Midbrain (tissue), 1 donor: ENCODE measurements at places on chromosomes 12 and 14.
A peak's percentile ranks its signal among the peaks of the same experiment; 100 is the strongest.

- DNase-seq, result no peak
Observed at GRCh38 chr12:30485230-30485890, 210.3 kb downstream of the IPO8 start.

DNA sequence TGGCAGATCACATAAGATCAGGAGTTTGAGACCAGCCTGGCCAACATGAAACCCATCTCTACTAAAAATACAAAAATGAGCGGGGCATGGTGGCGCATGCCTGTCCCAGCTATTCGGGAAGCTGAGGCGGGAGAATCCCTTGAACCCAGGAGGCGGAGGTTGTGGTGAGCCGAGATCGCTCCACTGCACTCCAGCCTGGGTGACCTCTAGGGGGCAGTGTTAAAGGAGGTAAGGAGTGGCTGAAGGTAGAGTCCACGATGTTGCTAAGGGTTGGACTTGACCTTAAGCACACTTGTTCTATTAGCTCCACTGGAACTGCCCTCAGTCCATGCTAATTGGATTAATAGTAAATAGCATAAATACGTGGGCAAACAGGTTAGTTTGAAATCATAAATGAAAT is 62.4 kb upstream of the PSMC1 start:
- no peak for DNase-seq

DNA sequence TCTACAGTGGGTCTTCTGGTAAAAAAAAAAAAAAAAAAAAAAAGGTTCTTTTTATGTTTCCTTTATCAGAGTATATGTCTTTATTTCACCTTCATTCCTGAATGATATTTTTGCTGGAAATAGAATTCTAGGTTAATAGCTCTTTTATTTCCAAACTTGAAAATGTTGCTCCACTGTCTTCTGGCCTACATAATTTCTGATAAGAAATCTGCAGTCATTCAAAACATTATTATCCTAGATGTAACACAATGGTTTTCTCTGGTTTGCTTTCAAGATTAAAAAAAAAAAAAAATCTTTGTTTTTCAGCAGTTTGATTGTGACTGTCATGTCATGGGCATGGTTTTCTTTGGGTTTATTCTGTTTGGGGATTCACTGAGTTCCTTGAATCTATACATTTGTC is 19.5 kb downstream of the DCP1B start:
- no peak for DNase-seq

DNA sequence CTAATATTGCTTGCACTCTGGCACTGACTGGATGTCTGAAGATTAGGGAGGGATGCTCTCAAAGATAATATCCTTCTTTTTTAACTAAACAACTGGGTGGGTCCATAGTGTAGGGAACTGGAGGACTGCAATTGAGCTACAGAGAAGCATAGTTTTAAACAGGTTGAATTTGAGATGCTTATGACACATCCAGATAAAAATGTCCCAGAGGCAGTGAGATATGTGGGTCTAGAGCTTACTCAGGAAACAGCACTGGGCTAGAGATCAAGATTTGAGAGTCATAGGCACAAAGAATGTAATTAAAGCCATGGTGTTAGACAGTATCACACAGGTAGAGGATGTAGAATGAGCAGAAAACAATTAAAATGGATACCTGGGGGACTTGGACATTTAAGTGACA is 198.4 kb downstream of the NELL2 start:
- DNase-seq, result no peak

GRCh38 chr14:95696741-95697140 is 10.5 kb downstream of the TCL1B start:
- DNase-seq, result no peak

DNA sequence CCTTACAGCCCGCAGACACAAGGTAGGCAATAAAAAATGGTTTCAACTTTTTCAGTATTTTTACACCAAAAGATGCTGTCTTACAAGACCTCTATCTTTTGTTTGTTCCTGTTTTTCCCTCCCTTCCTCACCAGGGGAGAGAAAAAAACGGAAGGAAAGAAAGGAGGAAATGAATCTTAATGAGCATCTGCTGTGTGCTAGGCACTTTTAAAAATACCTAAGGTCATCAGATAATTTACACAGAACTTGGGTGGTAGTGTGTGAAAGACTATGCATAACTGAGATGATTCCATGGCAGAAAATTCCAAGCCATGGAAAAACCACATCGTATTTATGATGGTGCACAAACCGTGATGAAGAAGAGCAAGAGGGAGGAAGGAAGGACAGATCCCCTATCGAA is 121.2 kb downstream of the DIP2B start:
- no peak for DNase-seq

DNA sequence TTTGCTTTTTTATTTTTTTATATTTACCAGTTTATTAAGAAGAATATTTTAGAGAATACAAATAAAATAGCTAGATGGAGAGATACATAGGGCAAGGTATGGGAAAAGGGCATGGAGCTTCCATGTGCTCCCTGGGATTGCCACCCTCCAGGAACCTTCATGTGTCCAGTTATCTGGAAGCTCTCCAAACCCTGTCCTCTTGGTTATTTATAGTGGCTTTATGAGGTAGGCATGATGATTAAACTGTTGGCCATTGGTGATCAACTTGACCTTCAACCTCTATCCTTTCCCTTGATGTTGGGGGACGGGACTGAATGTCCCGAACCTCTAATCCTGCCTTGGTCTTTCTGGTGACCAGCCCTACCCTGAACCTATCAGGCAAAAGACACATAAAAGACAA is 156.3 kb downstream of the CCDC91 start:
- DNase-seq, result no peak

DNA sequence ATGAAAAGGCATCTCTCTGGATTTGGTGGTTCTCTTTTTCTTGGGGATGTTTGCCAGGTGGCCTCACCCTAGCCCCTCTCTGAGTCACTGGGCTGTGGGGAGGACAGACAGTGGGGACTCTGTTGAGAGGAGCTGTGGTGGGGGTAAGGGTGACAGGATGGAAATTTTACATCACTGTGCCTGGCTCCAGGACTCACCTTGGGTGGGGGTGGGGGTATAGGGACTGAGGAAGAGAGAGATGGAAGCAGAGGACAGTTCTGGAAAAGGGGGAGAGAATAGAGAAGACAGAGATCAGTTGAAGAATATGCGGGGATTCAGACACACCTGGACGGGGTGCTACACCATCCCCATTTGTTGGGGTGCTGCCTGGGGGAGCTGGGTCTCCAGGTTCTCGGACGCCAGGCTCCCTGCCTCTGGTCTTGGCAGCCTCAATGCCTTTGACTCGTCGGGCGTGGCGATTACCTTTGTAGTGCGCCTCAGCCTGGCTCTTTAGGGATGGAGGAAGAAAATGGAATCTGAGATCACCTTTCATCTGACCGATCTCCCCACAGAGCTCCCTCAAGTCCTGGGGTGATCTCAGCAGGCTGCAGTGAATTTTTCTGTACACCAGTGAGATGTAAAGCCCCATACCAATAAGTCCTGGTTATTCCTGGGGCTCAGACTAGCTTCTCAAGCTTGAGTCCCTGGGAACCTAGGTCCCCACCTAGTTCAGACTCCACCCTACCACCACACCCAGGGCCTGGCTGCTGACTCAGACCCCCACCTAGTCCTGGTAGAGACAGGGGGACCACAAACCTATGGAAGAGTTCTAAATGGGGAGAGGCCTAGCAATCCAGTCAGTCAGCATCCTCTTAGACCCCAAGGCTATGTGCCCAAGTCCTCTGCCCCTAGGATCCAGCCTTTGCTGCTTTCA is 9.6 kb upstream of the GPR84 start:
- no peak for DNase-seq

GRCh38 chr14:32329146-32329545 is at the start of gene AKAP6:
Gene AKAP6, plus strand, starts transcription at chr14:32329298. Its CDS starts 104,196 bp downstream, at chr14:32433494.
- peak; percentile 90 for DNase-seq

DNA sequence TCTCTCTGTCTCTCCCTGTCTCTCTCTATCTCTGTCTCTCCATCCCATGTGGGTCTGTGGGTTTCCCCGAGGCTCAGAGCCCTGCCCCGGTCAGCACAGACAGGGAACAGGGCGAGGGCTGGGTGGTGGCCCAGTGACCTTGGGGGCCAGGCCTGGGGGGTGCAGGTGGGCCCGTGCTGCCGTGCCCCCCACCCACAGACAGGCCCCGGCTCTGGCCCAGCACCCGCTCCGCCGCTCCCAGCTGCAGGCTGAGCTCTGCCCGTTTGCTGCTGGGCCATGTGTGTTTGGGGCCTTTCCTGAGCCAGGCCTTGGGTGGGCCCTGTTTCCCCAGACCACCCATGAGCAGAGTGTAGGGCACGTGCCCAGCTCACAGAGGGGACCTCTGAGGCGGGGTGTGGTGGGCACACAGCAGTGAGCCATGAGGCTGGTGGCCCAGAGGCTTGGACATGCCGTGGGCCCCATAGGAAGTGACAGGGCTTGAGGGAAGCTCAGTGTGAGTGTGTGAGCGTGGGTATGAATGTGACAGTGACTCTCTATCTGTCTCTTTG is 51.0 kb downstream of the TMEM121 start:
- DNase-seq, result no peak

DNA sequence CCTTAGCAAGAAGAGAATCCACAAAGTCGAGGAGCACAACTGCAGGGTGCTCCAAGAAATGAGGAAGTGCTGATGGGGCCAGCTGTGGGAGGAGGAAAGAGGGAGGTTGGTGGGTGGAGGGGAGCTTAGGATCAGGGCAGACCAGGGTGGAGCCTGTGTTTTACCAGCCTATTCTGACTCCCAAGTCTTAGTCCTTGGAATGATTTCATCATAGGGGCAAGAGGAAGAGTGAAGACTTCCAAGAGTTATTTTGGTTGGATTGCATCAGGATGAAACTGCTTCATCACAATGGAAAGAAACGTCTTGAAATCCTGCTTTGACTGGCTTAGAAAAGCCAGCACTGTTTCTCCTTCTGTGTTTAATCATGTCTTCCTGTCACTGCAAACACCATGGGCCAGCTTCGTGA is 194.0 kb downstream of the DPF3 start:
- no peak for DNase-seq

GRCh38 chr12:89087149-89087825 is 265.0 kb downstream of the DUSP6 start:
- no peak for DNase-seq

- no peak for DNase-seq
Observed at GRCh38 chr12:20024194-20024593, 344.1 kb upstream of the PDE3A start.

GRCh38 chr12:12673296-12673695 is 22.7 kb downstream of the GPR19 start:
- DNase-seq, result no peak

- DNase-seq, result no peak
Observed at GRCh38 chr12:94025756-94026155, 122.6 kb upstream of the PLXNC1 start.

DNA sequence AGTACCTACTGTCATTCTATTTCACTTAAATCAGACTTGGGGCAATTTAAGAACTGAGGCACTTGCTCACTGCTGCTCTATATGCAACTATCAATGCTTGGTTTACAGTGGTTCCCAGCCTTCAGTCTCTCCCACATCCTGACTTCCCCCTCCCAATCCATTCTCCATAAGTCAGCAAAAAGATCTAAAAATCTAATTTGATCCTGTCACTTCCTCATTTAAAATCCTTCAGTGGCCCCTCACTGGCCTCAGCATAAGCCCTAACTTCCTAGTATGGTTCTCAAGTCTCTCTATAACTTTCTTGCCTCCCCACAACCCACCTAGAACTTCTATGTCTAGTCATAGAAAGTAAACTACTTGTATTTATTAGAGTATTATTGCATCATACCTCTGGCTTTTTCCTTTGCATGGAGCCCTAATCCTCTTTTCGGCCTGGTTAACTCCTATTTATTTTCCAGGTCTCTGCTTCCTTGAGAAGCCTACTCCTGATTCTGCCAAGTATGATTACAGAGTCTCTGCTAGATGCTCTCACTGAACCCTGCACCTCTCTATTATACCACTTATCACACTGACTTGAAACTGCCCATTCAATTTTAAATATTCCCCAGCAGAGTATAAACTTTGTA is 130.6 kb downstream of the RALGAPA1 start:
- DNase-seq, result no peak

GRCh38 chr14:93953739-93954515 is 22.4 kb downstream of the ASB2 start:
- DNase-seq, result no peak
